Myocyte (in vitro differentiated cells): ENCODE measurements at places on chromosomes 4 and X.

- no peak for DNase-seq
Observed at GRCh38 chr4:145909281-145909715, 29.3 kb downstream of the ZNF827 start.

- DNase-seq = no peak
Observed at GRCh38 chr4:144649646-144650045, 3.7 kb downstream of the HHIP start.

DNA sequence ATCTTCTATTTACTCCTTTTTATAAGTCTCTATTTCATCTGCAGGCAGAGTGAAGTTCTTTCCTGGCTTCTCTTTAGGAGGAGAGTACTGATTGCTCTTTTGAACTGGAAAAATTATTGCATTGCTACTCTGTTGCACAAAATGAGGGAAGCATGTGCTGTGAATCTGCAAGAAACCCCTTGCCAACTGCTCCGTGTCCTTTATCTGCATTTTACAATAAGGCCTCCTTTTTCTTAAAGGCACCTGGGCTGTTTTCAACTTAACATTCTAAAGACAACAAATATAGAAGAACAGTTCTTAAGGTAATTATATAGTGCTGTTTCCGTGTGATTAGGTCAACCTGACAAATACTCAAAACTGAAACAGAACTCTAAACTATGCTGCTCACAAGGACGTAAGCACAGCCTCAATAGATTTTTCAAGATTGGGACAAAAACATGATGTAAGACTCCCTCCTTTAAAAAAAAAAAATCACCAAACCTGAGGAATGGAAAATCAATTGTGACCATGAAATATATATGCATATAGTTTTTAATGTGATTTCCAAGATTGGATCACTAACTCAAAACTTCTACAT is 716.6 kb upstream of the INTU start:
- no peak for DNase-seq

GRCh38 chr4:147461161-147461560 is 19.7 kb upstream of the EDNRA start:
- DNase-seq = no peak

GRCh38 chr4:146661367-146661766 is 22.7 kb downstream of the POU4F2 start:
- no peak for DNase-seq

GRCh38 chr4:107270614-107271013 is 234.5 kb upstream of the DKK2 start:
- no peak for DNase-seq

DNA sequence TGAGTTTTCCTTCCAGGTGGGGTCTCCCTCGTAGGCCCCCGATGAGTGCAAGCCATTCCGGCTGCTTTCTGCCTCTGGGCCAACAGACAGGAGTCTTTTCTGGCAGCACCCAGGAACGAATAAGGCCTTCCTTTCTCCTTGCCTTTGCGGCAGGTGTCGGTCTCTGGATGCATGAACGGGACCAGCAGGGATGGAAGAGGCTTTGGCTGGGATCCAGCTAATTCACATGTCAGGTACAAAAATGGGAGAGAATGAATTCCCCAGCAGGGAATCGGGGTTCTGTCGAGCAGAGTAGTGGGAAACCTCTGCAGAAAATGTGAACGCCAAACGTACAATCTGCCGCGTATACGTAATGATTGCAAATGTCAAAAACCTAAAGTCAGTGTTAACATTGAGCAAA is 146.1 kb upstream of the TBL1X start:
- no peak for DNase-seq

GRCh38 chr4:33802578-33802977 is 2441.7 kb downstream of the ARAP2 start:
- no peak for DNase-seq

- no peak for DNase-seq
Observed at GRCh38 chr4:155011163-155011780, 197.2 kb upstream of the NPY2R start.

DNA sequence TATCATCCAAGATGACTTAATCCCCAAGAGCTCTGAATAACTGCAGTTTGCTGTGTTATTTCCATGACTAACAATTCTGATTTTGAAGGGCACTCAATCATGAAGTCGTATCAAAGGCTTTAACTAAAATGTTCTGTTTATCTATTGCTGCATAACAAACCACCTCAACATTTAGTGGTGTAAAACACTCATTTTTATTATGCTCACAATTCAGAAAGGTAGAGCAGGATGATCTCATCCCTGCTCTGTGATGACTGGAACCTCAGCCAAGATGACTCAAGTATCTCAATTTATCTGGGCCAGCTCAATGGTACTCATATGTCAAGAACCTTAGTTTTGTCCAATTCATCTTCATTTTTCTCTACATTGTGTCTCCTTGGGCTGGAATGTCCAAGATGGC is 451.1 kb downstream of the PPARGC1A start:
- no peak for DNase-seq

- no peak for DNase-seq
Observed at GRCh38 chrX:67723580-67724351, 179.9 kb downstream of the AR start.

GRCh38 chrX:3518870-3519269 is 172.4 kb upstream of the MXRA5 start:
- DNase-seq = peak; percentile 94

DNA sequence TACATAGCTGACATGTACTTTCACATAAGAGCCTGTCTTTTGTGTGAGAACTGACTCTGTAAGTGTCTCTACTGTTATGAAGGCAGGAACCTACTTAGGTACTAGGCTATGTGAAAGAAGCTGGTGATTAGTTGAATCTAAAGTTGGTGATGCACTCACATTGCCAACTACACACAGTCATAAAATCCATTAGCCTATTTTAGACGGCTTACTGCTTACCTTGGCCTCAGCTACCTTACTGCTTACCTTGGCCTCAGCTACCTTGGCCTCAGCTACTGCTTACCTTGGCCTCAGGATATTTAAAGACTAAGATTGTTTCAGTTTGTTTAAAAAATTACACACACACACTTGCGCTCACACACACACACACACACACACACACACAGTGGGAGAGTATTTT is 549.7 kb downstream of the IL1RAPL1 start:
- no peak for DNase-seq

DNA sequence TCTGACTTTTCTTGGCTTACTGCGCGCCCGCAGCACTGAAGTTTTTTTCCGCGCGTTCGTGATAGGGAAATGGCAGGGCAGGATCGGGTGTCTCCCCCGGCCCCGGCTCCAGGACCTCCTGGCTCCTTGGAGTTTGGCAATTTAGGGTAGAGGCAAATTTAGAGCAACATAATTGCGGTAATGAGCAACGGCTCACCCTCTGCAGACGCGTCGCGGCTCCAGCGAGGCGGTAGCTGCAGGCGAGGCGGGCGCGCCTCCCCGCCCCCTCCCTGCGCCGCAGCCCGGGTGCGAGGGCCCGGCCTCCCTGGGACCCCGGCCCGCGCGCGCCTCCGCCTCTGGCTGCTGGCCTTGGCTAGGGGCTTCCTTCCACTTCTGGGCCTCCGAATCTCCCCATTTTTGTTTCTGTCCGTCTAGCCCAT is 6.2 kb downstream of the MSX1 start:
- DNase-seq = no peak

- no peak for DNase-seq
Observed at GRCh38 chr4:42050516-42051249, 60.4 kb downstream of the SLC30A9 start.

- DNase-seq = no peak
Observed at GRCh38 chr4:185811509-185812364, at the start of gene SORBS2. SORBS2 (minus strand) TSS chr4:185812194; CDS start chr4:185690571, 121,623 bp downstream.

GRCh38 chr4:83252782-83253405 is 31.7 kb downstream of the COQ2 start:
- peak; percentile 72 for DNase-seq

GRCh38 chr4:97500423-97500822 is 642.9 kb downstream of the STPG2 start:
- DNase-seq = no peak

- DNase-seq = no peak
Observed at GRCh38 chr4:141109983-141110382, 23.3 kb downstream of the RNF150 start.

GRCh38 chr4:107818301-107818910 is 6.3 kb upstream of the SGMS2 start:
- peak; percentile 24 for DNase-seq

GRCh38 chrX:155094468-155095061 is 23.3 kb downstream of the BRCC3 start:
- peak; percentile 13 for DNase-seq

DNA sequence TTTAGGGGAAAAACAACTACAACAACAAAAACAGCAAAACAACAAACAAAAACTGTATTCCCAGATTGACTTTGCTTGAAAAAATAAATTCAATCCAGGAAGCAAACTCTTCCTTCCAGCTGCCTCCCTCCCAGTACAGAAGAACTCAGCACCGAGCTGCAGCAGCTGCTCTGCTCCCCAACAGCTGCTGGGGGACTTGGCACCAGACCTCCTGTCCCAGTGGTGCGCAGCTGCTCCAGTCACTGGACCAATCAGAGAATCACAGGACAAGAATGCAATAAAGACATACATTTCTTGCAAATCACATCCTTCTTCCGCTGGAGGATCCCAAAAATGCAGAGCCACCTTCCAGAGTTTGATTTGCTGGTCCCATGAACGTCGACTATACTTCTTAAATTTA is 11.8 kb upstream of the FAM53A start:
- peak; percentile 90 for DNase-seq

GRCh38 chr4:165207431-165208220 is at the start of gene KLHL2:
KLHL2 (plus strand) TSS chr4:165207561; CDS start chr4:165207877, 316 bp downstream.
- peak; percentile 76 for DNase-seq

DNA sequence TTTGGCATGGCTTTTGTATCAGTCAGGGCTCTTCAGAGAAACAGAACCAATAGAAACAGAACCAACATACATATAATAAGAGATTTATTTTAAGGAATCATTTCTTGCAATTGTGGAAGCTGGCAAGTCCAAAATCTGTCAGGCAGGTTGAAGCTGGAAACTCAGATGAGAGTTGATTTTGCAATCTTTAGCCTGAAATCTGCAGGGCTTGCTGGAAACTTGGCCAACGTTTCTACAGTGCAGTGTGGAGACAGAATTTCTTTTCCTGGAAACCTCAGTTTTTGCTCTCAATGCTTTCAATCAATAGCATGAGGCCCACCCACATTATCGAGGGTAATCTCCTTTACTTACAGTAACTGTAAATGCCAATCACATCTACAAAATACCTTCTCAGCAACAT is 45.4 kb downstream of the COMMD8 start:
- no peak for DNase-seq

DNA sequence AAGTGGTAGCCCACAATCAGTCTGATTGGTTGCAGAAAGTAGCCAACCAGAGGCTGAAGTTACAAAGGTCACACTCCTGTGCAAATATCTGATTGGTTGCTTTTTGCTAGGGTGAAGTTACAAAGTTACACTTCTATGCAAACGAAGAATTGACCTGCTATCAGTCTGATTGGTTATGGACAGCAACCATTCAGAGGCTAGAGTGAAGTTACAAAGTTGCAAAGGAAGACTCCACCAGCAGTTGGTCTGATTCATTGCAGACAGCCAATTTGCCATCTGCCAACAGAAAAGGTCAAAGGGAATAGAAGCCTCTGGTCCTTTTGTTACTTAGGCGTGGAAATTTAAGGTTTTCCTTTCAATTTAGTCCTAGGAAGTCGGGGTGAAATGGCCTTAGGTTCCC is 377.7 kb downstream of the PRDM5 start:
- peak; percentile 4 for DNase-seq

DNA sequence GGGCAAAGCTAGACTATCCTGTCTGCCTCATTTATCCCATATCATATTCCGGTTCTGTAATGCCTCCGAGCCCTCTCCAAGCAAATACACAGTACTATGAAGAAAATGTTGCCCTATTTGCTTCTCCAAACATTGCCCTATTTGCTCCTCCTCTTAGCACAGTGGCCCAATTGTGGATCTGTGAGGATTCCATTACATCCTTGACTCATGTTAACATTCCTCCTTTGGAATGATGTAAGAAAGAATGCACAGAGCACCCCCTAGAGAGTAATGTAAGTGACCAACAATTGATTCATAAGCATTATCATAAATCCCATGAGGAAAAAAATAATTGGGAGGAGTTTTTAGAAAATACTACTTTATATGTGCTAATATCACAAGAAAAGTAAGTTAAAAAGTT is 11.3 kb upstream of the BTC start:
- peak; percentile 22 for DNase-seq

DNA sequence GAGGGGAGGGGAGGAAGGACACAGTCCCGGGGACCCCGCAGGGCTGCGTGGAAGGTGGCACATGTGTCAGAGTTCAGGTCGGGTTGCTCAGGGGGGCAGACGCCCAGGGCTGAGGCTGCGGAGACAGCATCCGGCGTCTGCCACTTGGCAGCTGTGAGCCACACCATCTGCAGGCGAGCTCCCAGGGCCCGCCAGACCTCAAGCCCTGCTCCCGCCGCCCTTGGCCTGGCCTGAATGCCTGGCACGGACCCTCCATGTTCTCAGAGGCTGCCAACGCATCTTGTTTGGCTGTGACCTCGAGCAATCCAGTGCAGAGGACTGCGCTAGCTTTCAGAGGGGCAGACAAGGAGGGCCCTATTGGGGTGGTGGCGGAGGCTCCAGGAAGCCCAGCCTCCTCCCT is 5.1 kb downstream of the BGN start:
- peak; percentile 50 for DNase-seq

GRCh38 chr4:8843597-8843996 is 28.0 kb downstream of the HMX1 start:
- no peak for DNase-seq

DNA sequence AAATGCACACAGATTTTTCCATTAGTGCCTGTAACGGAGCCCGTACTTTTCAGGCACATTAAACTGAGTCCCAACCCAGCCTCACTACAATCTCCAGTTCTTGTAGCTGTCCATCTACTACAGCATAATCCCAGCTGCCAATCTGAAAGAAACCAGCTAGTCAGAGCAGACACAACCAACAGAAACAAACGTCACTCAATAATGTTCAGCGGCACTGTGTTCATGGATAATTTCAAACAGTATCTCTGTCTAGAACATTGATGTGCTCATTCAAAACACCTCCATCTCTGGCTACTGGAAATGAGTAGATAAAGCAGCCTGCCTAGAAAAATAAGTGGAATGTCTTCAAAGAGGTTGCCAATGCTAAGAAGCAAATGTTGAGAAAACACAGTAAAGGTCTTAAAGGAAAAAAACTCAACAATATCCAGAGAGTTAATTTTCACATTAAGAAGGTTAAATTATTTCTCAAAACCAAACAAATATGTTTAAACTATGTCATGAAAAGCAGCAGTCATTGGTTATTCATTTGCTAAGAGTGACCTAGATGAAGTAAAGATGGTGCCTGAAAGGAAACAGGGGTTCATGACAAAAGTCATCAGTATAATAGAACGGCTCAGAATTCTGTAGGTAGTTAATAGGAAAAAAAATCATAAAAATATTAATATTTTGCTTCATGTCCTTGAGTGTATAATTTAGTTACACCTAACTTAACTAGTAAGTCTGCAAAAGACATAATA is 245.1 kb upstream of the MAB21L2 start:
- no peak for DNase-seq

DNA sequence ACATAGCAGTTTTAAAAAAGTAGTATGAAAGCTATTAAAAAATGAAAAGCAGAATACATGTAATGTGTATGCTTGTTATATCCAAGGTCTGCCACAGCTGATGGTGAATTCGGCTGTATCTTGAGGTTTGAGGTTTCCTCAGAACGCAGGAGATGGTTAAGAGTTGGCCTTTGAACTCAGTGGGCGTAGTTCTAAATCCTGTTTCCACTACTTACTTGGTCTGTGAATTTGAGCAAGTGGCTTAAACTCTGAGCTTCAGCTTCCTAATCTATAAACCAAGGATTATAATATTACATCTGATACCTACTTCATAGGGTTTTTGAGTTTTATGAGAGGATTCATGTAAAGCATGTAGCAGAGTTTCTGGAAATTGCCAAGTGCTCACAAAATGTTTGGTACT is 125.2 kb downstream of the STIM2 start:
- peak; percentile 78 for DNase-seq

GRCh38 chrX:86148024-86148511 is at the start of gene DACH2:
DACH2 (plus strand) TSS chrX:86148451.
- peak; percentile 1 for DNase-seq
